ENCODE measurements at places on chromosomes 4 and X. TPM values are rescaled to one million over a fixed set of nuclear protein-coding genes. Genes with fewer than 3 reads are reported as not detected.

The CCSER1 gene
- total RNA-seq = not detected

The TLR1 gene
- total RNA-seq = 1.7 TPM

The IGSF1 gene
- total RNA-seq = not detected

The ADGRG2 gene
- total RNA-seq = under 0.01 TPM

The PLP1 gene
- total RNA-seq = 0.26 TPM

The ANKRD50 gene
- total RNA-seq = 27.7 TPM

The NDUFB11 gene
- total RNA-seq = 43.3 TPM

The IL1RAPL1 gene
- total RNA-seq = 0.86 TPM

The TCEAL6 gene
- not detected for total RNA-seq

The RHOXF2 gene
- total RNA-seq = not detected

The KANTR gene
- total RNA-seq = 7.5 TPM

The MMRN1 gene
- total RNA-seq = 0.09 TPM

The TRIML1 gene
- not detected for total RNA-seq

The STK26 gene
- 2.0 TPM for total RNA-seq

The CT45A9 gene
- not detected for total RNA-seq

The DCAF8L2 gene
- total RNA-seq = not detected

The SLC2A9 gene
- 2.5 TPM for total RNA-seq

The UTP3 gene
- 19.4 TPM for total RNA-seq

The TRO gene
- total RNA-seq = 17.3 TPM

The DCAF12L2 gene
- under 0.01 TPM for total RNA-seq

The MAP3K15 gene
- not detected for total RNA-seq

The GABRA4 gene
- total RNA-seq = not detected

The IL3RA gene
- total RNA-seq = not detected

The MAGEB10 gene
- not detected for total RNA-seq

The IL21 gene
- total RNA-seq = not detected

The AFF2 gene
- total RNA-seq = 0.79 TPM

The TCEAL3 gene
- total RNA-seq = 13.6 TPM

The ATOH1 gene
- not detected for total RNA-seq

The HSFX3 gene
- not detected for total RNA-seq

The CXCL9 gene
- not detected for total RNA-seq

The FAAH2 gene
- 0.47 TPM for total RNA-seq
